SJSA1 (cell line): ENCODE measurements at places on chromosomes 7 and 10.

DNA sequence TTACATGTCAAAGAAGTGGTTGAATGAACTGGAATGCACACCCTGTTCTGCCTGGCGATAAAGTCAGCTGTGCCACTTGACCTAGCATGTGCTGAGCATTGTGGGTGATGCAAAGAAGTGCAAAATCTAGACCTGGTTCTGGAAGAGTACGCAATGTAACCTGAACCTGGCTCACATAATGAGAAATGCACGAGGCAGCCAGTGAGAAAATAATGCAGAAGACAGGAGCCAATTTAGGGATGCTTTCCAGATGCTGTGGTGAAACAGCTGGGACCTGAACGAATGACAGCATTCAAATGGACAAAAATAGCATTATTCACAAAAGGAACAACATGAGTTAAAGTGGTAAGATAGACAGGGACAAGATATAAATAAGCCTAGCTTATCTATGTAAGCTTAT, 402.6 kb downstream of the SORCS1 start:
- DNase-seq: no peak

- no peak for DNase-seq
Measured at GRCh38 chr10:44233561-44234482, 151.1 kb downstream of the CXCL12 start.

DNA sequence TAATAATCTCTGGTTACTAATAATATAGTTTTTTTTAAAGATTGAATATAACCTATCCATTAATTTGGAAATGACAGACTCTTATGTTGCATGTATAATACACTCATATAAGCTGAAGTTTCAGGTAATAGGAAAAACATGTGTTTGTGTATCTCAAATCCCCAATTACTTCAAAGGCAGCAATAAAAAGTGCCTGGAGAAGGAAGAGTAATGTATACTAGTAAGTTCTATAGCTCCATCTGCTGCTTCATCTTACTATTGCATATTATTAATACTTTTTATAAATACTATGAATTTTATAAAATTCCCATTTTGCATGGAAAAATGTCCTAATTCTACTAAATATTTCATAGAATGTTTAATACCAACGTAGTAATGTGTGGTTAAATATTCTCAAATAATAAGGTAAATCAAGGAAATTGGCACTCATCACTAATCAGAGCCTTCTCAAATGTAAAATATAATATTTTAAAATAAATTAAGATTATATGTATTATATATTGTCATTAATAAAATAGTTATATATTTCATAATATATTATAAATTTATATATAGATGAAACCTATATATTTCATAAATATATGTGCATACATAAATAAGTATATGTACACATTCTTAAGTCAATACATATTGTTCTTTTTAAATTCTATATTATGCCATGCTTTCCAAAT, 311.9 kb downstream of the HGF start:
- no peak for DNase-seq

- no peak for DNase-seq
Measured at GRCh38 chr10:232061-232460, 96.8 kb downstream of the ZMYND11 start.
